ENCODE measurements at places on chromosomes 12 and 14.

- no peak for DNase-seq
These were observed 12.5 kb downstream of the ISM2 start for GRCh38 chr14:77485901-77486678.

GRCh38 chr12:18567787-18568186 lies 170.0 kb downstream of the PLCZ1 start:
- no peak for DNase-seq

DNA sequence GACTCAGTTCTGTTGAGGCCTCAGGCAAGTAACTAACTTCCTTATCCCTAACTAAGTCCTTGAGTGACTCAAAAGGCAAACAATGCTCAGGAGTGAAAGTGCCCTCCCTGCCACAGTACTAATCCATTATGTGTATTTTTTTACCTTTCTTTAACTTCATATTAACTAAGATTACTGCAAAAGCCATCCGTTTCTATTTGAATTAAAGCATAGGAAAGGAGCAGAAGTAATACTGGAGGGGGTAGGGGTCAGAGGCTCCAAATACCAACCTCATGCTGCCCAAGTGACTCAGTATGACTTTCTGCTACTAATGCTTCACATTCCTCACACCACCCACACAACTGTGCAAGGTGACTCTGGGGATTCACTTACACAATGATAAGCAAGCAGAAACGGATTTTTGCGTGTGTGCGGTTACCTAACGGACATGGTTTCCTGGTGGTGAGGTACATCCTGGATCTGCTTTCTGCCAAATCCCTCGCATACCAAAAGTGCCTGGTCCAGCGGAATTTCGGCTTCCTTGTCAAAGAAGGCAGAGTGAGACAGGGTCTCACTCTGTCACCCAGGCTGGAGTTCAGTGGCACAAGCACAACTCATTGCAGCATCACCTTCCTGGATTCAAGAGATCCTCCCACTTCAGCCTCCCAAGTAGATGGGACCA lies 25.1 kb downstream of the MOK start:
- DNase-seq: no peak

DNA sequence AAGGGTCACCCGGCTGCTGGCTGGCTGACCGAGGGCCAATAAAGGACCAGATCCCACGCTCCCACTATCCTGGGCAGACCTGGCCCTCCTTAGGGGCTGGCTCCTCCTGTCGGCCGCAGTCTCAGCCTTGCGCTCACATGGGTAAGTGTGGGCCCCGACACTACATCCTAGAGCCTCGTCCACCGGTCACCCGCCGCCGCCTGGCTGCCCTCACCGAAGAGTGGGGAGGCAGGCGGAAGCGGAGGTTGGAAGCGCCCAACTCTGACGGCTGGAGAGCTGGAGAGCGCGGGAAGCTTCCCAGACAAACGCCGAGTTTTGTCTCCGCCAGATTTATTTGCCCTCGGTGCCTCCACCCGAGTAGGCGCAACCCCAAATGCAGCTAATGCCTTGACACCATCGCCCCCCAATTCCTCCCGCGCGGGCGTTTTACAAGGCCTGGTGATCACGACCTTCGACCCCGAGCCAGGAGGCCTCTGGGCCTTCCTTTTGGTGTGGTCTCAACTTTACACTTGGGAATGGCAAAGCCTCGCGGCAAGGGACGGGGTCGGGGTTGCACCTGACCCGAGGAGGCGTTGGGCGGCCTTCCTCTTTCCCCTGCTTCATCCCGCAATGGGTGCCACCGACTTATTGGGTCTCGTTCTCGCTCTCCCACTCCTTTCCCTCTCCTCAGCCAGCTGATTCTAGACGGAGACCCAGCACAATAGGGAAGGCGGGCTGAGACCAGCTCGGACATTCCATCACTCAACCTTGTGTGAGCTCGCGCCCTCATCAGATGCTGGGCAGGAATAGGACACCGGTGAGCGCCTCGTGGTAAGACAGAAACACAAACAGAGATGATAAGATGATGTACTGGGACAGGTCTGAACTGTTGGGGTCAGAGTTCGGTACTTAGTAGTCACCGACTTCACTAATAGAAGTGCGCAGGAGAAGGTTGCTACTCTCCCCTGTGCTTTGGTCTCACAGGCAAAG lies 78.3 kb upstream of the ANO4 start:
- no peak for DNase-seq

DNA sequence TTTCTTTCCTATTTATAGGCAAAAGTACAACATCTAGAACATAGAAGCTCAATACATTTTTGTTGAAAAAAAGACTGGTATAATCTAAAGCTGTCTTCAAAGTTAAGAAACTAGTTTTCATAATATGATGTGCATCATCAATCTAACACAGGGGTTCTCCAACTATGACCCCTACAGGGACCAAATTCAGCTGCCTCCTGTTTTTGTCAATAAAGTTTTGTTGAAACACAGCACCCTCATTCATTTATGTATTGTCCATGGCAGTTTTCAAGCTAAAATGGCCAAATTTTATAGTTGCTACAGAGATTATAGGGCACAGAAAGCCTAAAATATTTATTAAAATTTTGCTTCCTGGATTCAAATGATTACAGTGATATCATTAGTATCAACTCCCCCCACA lies 452.9 kb downstream of the CCER1 start:
- DNase-seq: no peak

DNA sequence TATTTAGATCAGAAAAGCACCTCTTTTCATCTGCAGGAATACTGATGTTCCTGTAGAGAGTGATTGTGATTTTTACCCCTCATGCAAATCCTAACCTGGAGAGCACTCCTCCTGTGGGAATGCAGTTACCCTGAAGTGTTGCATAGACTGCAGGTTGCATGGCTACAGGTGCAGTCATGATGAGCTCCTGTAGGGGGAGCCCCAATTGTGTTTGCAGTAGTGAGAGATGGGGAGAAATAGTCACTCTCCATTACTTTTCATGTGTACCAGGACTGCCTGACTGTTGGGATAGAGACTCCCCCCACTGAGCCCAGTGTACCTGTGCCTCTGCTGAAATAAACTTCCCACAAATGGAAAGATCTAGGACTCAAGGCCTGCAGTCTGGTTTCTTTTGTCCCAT lies 1086.5 kb downstream of the SLC6A15 start:
- DNase-seq: peak; percentile 22

DNA sequence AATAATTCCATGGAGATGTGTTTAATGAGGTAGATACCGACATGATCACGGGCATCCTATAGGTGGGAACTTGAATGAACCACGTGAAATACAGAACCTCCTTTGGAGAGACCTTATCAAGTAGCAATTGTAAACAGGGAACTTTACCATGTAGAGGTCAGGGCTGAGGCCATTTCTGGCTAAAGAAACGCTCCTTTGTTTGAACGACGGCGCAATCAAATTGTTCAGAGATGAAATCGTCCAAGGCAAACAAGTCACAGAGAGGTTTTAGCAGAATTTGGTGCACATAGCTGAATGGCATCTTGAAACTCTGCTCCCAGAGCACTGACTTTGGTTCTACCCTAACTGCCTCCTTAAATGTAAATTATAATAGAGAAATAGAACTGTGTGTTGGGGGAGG lies 9.8 kb downstream of the PRIMA1 start:
- DNase-seq: no peak

- peak; percentile 92 for DNase-seq
These were observed at the start of gene PAWR for GRCh38 chr12:79690638-79691510. Gene PAWR, minus strand, starts transcription at chr12:79690964. Its CDS starts 720 bp downstream, at chr12:79690244.

DNA sequence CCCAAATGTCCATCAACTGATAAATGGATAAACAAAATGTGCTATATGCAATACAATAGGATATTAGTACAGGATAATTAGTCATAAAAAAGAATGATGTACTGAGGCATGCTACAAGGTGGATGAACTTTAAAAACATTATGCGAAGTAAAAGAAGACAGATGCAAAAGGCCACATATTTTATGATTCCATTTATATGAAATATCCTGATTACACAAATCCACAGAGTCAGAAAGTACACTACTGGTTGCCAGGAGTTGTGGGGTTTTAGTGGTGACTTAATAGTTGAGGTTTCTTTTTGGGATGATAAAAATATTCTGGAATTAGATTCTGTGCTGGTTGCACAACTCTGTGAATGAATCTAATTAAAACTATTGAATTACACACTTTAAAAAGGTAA lies 12.6 kb downstream of the TRIM9 start:
- DNase-seq: no peak

- DNase-seq: no peak
These were observed 57.6 kb upstream of the SEL1L start for GRCh38 chr14:81591266-81591665.

DNA sequence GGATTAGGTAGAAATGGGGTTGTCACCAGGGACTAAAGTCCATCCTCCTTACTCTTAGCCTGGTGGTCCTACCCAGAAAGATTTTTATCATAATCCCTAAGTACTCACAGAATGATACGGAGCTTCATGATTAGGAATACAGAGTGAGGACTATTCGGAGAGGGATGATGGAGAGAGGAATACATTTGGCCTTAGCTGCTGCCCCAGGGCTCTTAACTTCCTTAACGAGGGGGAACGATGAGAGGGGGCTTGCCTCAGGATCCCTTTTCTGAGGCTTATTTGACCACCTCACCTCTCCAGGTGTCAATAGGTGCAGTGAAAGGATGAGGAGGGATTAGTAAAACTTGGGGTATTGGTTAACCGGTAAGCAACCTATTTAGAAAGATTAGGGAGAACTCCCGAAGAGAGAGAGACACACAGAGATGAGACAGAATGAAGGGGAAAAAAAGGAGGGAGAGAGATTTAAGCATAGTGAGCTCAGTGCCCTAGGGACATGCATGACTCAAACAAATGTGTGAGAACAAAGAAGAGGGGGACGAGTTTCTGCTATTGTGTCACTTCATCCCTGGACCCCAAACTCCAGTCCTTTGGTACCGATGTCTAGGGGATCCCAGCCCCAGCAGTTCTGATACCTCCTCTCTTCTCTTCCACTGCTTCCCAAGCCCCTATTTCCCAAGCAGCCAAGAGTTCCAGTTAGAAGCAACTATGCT lies 1.1 kb downstream of the NFE2 start:
- DNase-seq: no peak

DNA sequence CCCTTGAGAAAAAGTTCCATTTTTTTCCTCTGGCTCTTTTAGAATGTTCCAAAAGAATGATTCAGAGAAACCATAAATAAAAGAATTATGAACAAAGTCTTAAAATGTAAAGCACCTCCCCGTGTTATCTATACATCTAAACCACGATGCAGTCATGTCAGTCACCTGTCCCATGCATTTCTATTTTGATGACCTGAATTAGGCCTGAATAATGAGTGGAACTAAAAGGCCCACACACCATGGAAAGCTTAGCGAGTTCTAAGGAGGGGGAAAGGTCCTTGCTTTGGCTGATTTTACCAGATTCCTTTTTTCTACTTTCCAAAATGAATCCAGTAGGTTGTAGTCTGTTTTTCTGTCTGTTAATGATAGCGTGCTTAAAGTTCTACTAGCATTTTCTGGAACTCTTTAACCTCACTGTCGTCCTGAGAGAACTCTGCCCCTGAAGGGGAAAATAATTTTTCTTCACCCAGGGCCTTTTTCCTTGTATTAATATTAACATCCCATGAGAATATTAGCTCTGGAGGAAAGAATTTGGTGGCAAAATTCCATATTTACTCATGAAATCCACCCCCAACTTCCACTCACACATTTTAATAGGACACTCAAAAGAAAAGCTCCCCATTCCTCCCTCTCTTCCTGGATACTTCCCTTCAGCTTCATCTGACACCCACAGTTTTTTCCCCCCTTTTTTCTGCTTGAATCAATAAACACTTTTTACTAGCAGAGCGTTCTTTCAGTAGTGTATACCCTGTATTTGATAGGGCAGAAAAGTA lies 266.3 kb upstream of the DIO2 start:
- DNase-seq: no peak

GRCh38 chr12:82097438-82097837 lies 260.7 kb downstream of the CCDC59 start:
- DNase-seq: no peak

GRCh38 chr14:58574623-58575022 lies 63.1 kb upstream of the DACT1 start:
- no peak for DNase-seq

GRCh38 chr14:68013326-68013725 lies 193.7 kb downstream of the RAD51B start:
- no peak for DNase-seq

DNA sequence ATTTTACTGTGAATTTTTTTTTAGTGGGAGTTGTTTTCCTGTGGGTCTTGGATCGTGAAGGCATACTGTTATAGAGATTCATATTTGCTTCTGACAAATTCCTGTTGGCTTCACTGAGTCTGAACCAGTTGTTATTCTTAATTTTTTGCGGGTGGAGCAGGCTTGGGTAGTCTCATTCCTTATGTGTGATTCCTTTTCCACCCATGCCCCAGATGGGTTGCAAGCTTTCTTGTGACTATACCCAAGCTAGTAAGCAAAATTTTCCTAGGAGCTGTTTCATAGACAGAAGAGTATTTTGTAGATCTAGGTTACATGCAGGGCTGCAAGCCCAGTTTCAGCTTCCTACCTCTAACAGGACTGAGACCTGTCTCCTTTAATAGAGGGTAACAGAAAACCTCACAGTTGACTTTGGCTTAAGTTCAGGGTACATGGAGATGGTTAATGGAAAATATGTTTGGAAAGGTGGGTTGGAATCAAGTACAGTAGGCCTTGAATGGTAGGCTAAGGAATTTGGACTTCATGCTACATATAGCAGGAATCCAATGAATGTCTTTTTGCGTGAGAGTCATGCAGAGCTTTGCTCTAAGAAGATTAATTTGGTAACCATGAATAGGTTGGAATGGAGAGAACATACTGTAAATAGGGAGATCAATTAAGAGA lies 29.0 kb downstream of the TRMT5 start:
- DNase-seq: no peak

DNA sequence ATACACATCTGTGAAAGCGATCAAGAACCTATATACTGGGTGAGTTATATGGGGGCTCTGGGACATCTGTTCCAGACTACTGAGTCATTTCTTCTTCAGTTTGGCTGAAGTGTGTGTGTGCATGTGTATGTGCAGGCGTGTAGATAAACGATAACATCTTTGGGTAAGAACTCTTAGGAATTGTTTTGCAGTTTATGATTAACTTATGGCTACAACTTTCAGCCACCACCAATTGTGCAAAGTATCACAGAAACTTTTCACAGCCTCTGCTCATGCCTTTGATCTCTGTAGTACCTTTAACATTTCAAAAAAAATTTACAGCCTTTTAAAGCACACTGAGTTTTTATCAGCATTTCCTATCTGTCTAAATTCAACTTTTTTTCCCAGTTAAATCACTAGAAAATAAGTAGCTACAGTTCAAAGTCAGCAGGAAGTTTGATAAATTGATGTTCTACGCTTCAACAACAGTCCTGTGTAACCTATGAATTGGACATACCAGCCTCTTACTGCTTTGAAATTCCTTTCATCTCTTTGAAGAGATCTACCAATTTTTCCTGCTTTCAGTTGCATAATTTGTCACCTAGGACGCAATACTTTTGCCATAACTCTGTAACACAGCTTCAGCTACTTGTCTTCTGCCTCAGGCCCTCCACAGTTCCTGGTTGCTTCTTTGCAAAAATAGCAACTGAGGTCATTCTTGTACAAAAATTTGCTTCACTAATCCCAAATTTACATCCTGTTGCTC lies 43.0 kb downstream of the PPM1H start:
- DNase-seq: no peak

Data from NCI-H2081 (cell line).